ENCODE measurements at places on chromosomes 3 and 15.

- no peak for DNase-seq
Measured at GRCh38 chr15:89089316-89090230, 1.3 kb downstream of the ABHD2 start.

DNA sequence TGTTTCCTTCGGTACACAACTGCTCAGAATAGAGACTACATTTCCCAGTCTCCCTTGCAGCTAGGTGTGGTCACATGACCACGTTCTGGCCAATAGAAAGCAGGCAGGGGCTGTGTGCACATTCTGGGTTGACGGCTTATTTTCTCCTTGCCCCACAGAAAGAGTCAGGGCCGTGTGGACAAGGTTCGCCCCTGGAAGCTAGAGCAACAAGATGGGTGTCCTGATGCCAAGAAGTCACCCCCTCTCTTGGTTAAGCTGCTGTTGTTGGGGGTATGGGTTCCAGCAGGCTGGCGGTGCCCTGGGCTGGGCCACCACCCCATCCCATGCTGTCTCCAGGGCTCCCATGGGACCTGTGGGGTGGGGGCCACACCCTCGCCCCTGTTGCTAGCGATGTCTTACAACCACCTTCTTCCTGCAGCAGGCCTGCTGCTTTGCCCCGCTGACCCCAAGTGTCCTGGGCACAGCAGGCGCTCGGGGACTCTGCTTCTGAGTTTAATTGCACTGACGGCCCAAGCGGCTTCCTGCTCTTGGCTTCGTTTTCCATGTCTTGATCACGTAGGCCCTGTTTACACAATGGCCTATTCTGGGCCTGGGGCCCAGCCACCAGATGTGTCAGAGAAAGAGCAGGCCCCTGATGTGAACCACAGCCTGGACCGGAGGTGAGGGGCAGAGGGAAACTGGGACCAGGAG lies 24.9 kb downstream of the ABTB1 start:
- DNase-seq: peak; percentile 86

- no peak for DNase-seq
Measured at GRCh38 chr3:71226565-71227269, 356.8 kb downstream of the FOXP1 start.

DNA sequence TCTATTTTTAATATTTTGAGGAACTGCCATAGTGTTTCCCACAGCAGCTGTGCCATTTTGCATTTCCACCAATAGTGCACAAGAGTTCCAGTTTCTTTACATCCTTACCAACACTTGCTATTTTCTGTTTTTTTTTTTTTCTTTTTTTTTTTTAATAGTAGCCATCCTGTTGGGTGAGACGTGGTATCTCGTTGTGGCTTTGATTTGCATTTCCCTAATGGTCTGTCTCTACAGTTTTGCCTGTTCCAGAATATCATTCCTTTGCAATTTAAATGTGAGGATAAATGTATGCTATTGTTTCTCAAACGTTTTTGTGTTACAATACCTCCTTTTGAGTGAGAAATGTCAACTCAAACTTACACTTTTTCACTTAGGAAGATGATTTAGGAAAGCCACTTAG lies 22.4 kb downstream of the RCN2 start:
- no peak for DNase-seq

- peak; percentile 16 for DNase-seq
Measured at GRCh38 chr3:58659051-58659675, 7.4 kb downstream of the FAM3D start.

DNA sequence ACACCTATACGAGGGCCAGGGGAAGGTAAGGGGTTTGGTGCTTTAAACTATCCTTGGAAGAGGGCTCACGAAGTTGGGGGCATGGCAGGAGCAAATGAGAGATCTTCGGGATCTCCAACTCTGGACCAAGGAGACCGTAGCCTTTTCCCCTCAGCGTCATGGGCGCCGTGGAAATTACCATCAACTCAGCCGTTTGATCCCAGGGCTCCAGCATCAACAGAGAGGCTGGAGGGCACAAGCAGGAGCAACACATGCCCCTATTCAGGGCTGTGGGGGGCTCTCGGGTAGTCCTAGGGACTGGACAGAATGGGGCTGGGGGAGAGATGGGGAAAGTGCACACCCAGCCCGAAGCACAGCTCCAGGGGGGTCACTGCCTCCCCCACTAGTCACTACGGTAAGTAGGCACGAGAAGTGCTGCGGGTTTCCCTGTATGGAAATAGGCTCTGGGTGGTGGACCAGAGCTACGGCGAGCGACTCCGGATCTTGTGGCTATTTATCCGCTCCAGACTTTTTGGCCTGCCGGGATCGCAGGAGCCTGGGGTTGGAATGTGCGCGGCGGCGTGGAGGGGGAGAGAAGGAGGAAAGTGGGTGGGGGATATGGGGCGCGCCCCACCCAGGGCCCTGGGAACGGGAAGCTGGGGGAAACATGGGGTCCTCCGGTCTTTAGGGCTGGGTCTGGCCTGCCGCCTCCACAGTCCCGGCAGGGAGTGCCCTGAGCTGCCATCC lies 539 bp upstream of the LAMB2 start:
- DNase-seq: peak; percentile 86

- no peak for DNase-seq
Measured at GRCh38 chr3:63908081-63908736, 4.0 kb downstream of the SCAANT1 start.

- DNase-seq: no peak
Measured at GRCh38 chr3:157751386-157751785, 248.2 kb upstream of the VEPH1 start.

- DNase-seq: no peak
Measured at GRCh38 chr15:44676676-44677075, 13.2 kb upstream of the SPG11 start.

DNA sequence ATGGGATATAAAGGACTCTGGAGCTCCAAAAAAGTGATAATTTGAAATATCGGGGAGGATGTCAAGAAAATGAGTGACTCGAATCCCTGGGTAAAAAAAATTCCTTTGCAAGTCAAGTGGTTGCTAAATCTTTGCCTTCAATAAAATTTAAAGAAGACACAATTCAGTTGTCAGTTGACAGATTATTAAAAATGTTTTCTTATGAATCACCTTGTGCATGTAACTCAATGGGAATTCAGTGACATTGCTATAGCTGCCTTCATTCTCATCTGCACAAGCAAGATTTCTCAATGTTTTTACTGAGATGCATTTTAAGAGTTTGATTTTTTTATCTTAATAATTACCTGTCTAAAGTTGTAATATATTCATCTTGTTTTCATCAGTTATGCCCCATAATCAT lies 264.0 kb upstream of the IL12A start:
- DNase-seq: no peak

- peak; percentile 67 for DNase-seq
Measured at GRCh38 chr15:63503739-63504246, 600 bp upstream of the USP3 start.

GRCh38 chr3:122260206-122260605 lies 64.8 kb upstream of the CSTA start:
- DNase-seq: no peak

GRCh38 chr3:16841041-16841753 lies 43.6 kb upstream of the PLCL2 start:
- no peak for DNase-seq

- peak; percentile 82 for DNase-seq
Measured at GRCh38 chr15:45187894-45188830, at the start of gene SHF. Gene SHF (minus strand): TSS chr15:45187966. CDS start chr15:45187951, 15 bp downstream.

DNA sequence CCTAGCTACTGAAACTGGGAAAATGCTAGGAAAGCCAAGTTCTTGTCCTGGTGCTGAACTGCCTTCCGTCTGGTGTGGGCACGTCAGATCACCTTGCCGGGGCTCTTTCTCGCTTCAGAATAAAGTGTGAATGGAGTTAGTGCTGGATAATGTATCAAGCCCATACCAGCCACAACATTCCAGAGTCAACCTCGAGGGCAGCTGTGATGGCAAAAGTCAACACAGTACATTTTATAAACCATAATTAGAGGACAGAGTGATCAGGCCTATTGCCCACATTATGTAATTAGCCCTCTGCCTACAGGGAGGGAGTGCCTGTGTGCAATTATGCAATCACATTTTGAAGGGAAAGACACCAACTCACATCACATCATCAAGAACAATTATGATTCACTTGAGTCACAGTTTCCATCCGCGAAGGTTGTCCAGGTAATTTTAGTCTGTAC lies 165.2 kb downstream of the RORA start:
- peak; percentile 50 for DNase-seq

DNA sequence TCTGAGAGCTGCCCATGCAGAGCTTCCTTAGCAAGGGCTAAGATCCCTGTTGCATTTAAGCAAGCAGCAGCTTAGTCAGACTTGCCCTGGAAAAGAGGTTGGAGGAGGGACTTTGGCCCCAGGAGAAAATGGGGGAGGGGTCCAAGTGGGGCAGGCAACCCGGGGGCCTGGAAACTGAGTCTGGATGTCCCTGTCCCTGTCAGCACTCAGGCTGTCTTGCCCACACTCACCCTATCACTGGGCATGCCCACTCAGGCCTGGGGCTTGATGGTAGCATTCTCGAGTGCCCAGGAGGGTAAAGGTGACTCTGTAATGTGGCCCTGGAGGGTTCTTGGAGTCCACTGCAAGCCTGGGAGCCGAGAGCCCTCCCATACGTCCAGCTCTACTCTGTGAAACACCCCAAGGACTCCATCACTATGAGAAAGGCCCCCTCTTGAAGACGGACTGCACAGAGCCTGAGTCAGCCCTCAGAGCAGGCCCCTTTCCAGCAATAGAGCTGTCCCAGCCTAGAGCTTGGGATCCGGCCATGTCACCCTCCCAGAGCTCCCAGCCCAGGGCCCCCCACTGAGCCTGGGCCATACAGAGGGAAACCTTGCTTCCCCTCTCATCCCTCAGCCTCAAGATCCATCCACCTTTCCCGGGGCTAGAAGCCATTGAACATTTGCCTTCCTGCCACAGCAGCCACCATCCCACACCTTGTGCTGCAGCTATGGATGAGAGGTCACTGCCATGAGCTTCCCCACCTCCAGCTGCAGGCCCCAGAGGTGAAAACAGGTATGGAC lies 13.4 kb downstream of the MYL3 start:
- DNase-seq: peak; percentile 1

All from SJCRH30 (cell line).